Esophagus squamous epithelium (tissue), 5 donors: ENCODE measurements at places on chromosomes 7 and 10.

- DNase-seq = no peak
Observed at GRCh38 chr10:3837647-3838459, 52.8 kb upstream of the KLF6 start.

- DNase-seq = no peak
Observed at GRCh38 chr7:125033506-125033905, 103.9 kb upstream of the POT1 start.

- no peak for DNase-seq
Observed at GRCh38 chr10:96919785-96920430, 87.8 kb downstream of the LCOR start.

DNA sequence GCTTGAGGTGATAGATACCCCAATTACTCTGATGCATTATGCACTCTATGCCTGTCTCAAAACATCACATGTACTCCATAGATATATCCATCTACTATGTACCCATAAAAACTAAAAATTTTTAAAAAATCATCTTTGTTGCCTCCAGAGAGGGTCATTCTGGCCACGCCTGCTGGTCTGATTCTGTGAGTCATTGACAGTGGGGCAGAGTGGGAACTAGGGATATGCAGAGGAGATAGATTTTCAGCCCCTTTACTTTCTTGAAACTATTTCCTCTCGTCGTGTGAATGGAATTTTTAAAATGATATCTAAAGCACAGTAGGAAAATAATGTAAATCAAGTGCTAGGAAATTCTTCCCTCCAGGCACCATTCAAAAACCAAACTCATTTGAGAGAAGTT is 715.0 kb upstream of the NRP1 start:
- DNase-seq = no peak

GRCh38 chr7:1668396-1669063 is 1.5 kb upstream of the ELFN1 start:
- no peak for DNase-seq

GRCh38 chr7:77383333-77383740 is 32.8 kb downstream of the GSAP start:
- no peak for DNase-seq

DNA sequence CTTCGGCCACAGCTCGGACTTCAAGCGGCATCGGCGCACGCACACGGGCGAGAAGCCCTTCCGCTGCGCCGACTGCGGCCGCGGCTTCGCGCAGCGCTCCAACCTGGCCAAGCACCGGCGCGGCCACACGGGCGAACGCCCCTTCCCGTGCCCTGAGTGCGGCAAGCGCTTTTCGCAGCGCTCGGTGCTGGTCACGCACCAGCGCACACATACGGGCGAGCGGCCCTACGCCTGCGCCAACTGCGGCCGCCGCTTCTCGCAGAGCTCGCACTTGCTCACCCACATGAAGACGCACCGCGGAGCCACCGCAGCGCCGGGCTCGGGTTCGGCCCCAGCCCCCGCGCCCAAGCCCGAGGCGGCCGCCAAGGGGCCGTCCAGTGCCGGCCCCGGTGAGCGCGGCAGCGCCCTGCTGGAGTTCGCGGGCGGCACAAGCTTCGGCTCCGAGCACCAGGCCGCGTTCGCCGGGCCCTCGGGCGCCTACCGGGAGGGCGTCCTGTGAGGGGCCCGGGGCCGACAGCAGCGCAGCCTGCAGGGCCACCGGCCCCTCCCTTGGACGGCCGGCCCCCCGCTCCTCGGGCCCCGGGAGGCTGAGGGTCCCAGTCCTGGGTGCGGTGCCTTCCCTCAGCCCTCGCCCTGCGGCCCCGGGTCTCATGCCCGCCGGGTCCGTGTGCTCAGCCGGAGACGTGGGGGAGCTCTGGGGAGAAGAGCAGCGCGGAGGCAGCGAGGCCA is 17.2 kb downstream of the ZNF316 start:
- no peak for DNase-seq

GRCh38 chr7:102318482-102318971 is 31.9 kb downstream of the SH2B2 start:
- DNase-seq = no peak
